ENCODE measurements at places on chromosomes 6 and 20.

- no peak for DNase-seq
These were observed 118.3 kb upstream of the FBXL4 start for GRCh38 chr6:99066044-99066443.

DNA sequence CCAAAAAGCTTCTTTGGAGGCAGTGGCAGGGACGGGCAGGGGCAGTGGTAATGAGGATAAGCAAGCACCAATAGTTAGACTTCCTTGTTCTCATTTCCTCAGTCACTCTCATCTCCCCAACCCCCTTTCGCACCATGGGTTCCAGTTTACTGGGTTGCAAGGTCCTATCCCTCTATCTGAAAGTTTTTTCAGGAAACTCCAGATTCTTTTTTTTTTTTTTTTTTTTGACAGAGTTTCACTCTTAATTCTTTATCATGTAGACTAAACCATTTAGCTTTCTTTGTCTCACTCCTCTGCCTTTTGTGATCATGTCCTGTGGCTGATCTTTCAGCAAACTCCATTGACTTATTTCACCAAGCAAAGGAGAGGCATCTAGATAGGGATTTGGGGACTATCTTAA is 51.4 kb upstream of the GMDS start:
- no peak for DNase-seq

DNA sequence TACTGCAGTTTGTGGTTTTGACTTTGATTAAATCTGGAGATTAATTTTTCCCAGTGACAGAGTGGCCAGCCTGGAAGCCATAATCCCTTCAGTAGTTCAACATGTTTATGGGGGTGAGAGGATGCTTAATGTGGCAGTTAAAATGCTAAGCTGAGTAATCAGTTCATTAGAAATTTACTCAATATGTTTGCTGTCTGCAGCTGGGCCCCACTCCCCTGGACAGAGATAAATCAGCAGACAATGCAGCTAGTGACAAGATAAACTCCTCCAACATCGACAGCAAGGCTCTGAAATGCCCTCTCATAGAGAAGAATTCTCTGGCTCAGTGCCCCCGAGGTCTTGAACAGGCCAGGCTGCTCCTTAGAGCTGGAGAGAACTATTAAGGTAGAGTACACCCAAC is 101.9 kb downstream of the LRFN2 start:
- no peak for DNase-seq

- no peak for DNase-seq
These were observed 704 bp downstream of the TOP1 start for GRCh38 chr20:41029150-41029901.

DNA sequence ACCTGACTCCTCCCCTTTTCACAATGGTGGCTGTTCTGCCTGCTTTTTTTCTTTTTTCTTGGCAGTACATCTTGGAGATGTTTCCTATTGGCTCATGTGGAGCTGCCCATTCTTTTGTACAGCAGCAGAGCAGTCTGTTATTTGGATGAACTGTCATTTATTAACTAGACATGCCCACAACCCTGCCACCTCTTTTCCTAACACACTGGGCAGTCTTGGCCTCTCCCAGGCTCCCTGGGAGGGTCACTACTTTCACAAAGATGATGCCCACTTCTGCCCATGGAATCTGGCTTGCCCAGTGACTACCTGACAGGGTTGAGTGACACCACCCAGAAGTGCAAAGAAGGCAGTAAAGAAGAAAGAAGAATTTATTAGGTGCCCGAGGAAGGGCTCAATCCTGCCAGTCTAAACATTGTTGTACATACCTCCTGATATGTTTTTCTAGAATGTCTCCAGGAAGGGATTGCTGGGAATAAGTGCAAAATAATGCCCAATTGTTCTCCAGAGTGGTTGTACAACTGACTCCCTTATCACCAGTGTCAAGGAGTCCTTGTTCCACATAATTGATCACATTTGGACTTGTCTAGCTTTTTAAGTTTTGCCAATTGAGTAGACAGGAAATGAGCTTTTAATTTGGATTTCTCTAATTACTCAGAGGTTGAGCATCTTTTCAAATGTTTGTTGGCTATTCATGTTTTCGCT is 19.7 kb upstream of the SCRT2 start:
- DNase-seq = no peak

DNA sequence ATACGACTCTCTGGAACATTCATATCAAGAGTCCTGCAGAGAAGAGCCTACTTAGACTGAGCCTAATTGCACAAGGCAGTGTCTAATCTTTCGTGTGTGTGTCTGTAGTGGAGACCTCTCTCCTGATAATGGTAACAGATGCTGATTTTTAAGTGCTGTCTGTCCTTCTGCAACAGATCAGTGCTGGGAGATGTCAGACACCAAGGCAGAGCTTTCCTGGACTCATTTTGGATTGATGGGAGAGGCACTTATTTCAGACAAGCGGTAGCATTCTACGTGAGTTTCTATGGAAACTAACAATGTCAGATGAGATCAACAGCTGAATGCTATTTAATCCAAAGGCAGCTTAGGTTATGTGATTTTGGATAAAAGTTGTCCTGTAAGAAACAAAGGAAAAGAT is 167.6 kb downstream of the PLCB4 start:
- DNase-seq = no peak

- no peak for DNase-seq
These were observed 147.0 kb downstream of the MAFB start for GRCh38 chr20:40542065-40542464.

DNA sequence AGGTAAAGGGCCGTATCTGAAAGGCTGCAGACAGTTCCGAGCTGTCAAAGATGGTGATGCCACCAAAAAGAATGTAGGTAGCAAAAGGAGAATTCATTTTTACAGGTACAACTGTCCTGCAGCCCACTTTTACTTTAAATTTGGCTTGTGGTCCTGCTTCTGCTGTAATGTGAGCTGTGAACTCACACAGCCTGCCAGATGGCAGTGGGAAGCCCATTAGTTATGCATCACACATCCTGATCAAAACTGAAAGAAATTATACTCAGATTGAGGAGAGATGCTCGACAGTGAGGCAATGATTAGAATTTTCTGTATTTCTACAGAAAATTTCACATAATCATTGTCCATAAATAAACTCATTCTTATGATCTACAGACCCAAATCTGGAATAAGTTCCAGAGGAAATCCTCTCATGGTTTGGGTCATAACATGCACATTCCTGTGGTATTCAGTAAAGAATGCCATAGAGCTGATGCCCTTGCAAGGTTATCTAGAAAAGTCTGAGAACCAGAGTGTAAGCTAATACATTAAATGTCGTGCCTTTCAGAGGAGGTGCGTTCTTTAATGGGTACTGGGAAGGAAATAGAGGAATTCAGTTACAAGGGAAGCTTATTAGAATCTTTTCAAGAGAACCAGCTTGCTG is 23.9 kb upstream of the E2F3 start:
- DNase-seq = peak; percentile 80

DNA sequence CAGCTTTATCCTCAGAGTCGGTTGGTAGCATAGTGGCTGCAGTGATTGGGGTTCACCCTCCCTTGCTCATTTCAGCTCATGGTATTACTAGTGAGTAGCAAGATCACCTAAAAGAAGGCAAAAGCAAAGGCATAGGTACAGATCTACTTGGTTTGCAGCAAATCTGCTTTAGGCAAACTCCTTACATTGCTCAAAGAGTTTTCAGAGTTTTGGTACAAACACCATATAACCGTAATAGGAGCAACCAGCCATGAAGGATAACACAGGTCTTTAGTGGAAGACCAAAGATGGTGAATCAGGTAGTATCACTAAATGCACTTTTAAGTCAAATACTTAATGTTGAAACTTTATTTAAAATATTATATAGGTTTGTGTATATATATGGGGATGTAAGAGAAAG is 172.9 kb downstream of the ARID1B start:
- no peak for DNase-seq

- no peak for DNase-seq
These were observed 4.8 kb downstream of the SRF start for GRCh38 chr6:43175676-43176422.

GRCh38 chr6:81769824-81770223 is 17.3 kb upstream of the TENT5A start:
- no peak for DNase-seq

DNA sequence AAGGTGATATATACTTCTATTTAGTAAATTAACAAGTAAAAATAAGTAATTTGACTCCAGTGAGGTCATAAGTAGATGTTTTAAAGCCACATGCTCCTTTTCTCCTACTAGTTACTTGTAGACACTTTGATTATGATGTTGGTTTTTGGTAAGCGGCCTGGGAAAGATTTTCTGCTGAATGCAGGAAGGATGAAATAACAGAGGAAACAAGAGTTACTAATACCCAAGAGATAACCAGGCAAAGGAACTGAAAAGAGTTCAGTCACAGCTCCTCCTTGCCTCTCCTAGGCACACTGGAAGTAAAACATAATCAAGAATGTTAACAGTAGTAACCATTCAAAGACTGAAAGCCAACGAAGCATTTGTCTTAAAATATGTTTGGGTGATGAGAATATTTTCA is 203.3 kb downstream of the RNGTT start:
- no peak for DNase-seq

- DNase-seq = no peak
These were observed 52.3 kb upstream of the IFNGR1 start for GRCh38 chr6:137271245-137272183.
